NCI-H1105 treated with DMSO at 0.1 percent for 48 hours (cell line): ENCODE measurements at places on chromosomes 2 and 18.

DNA sequence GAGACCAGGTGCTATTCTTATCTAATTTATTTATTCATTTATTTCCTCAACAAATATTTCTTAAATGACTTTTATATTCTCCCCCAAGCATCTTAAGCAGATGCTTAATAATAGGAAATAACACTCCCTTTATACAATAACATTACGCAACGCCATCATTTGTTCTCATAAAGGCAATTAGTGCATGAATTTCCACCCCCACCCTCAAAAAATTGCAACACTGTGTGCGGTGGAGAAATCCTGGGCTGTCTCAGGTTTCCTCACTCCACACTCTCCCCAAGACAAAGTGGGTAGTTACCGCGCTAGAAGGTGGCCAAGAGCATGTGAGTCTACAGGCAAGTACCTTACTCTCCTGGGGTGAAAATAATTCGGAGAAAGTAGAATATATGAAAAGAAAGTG is 37.0 kb upstream of the CTDP1 start:
- no peak for DNase-seq

DNA sequence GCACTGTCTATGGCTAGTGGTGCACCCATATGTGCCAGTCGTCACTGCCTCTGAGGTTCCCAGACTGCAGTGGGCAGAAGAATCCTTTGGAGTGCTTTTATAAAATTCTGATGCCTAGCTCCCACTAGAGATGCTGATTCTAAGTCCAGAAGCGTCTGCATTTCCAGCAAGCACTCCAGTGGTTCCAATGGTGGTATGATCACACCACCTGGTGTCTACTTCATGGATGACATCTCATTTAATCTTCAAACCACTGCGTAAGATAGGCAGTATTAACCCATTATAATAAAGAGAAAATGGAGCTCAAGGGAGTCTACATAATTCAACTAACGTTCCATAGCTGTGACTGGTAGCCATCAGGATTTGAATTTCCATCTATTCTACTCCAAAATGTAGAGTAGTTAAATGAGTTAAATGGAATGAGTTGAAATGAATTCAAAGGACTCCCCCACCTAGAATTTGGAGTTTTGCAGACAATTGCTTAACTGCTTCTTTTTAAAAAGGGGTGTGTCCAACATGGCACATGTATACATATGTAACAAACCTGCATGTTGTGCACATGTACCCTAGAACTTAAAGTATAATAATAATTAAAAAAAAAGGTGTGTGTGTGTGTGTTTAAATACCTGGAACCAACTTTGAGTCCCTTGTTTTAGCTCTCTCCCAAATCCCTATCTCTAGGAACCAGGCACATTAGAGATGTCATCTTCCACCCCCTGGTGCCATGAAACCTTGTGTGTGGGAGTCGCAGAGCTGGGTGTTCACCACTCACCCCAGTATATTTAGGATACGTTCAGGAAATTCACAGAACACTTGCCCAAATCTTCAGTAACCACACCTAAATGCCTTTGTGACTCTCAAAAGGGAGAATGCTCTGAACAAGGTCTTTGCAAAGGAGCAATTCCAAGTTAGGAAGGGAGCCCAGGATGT is 14.1 kb downstream of the LAMA3 start:
- peak; percentile 42 for DNase-seq

GRCh38 chr18:33937270-33937816 is 287.4 kb downstream of the NOL4 start:
- DNase-seq, result no peak

DNA sequence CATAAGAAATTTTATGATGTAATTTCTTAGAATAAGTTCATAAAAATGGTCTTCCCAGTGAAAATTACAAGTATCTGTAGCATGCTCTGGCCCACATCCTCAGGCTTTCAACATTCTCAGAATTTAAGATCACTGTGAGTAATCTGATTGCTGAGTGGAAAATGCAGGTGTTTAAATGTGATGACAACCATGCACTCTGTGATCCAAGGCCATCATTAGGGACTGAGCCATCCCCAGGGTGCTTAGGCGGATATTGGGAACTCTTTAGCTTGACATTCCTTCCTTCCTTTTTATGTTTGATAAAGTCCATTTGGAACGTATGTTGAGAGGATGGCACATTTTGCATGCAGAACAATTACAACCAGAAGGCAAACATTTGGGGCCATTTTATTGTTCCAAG is 95.5 kb downstream of the ARL4C start:
- DNase-seq, result no peak
